Activated T-cell treated with anti-CD3 and anti-CD28 coated beads, Interleukin-2, amount 50 U/mL, for 72 hours (primary cell): ENCODE measurements at places on chromosomes 5 and 9.

DNA sequence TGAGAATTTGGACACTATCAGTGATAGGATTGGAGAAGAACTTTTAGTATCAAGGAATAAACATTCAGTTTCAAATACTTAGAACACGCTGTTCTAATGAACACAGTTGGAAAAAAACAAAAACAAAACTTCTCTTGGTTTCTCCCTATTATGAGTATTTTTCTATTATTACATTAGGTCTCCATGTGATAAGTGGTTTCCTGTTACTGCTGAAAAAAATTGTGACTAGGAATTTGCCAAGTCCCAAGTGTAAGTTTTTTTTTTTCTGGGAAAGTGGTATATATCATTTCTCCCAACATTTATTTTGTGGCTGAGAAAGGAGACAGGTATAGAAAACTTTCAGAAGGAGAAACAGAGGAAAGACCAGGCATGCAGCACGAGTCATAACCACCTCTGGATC, 41.1 kb downstream of the PCSK1 start:
- no peak for DNase-seq

- no peak for DNase-seq
These were observed 259.7 kb upstream of the ZNF608 start for GRCh38 chr5:125006011-125006685.

DNA sequence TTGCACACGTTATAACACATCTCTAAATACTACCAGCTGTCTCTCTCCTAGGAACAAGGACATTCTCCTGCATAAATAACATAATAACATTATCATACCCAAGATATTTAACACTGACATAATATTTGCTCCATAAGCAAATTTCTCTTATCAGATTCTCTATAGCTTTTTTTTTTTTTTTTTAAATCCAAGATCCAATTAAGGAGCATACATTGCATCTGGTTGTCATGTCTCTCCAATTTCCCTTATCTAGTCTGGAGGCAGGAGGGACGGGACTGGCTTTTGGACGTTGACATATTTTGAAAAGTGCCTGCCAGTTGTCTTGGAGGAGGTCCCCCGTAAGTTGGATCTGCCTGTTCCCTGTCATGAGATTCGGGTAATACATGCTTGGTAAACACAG, 76.6 kb downstream of the RAPGEF1 start:
- DNase-seq, result no peak

DNA sequence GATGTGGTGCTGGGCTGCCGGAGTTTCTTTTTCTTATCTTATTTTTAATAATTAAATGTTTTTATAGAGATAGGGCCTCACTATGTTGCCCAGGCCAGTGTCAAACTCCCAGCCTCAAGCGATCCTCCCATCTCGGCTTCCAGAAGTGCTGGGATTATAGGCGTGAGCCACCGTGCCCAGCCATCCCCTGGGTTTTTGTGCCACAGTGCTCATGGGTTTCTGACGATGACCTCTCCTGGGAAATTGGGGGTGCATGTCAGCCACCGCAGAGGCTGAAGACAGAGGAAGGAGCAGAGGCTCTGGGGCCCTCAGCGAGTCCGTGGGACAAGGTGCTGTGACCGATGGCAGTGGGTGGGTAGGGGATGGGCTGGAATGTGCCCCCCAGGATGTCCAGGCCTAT, 14.4 kb downstream of the GPSM1 start:
- no peak for DNase-seq

DNA sequence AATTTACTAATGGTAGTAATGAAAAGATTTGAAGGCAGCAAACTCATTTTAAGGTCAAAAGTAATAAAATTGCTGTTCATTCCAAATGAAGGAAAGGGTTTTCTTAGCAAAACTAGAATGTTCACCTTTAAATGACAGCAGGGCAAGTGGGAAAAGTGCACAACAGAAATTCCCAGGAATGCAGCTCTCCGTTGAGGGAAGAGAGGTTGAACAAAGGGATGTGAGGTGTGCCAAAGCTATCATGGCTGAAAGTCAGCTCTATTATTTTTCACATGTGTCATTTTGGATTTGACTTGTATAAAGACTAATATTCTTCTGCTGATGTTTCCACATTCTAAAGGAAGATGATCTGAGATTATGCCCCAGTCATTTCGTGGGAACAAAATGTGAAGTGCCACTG, 51.6 kb downstream of the TEK start:
- DNase-seq, result no peak

GRCh38 chr5:72883850-72884249, 67.4 kb downstream of the TNPO1 start:
- no peak for DNase-seq

- DNase-seq, result no peak
These were observed 101.8 kb upstream of the LARP1 start for GRCh38 chr5:154653418-154653763.

- peak; percentile 40 for DNase-seq
These were observed at the start of gene COL5A1 for GRCh38 chr9:134641173-134641989. Gene COL5A1, plus strand, starts transcription at chr9:134641803. Its CDS starts 385 bp downstream, at chr9:134642188.

DNA sequence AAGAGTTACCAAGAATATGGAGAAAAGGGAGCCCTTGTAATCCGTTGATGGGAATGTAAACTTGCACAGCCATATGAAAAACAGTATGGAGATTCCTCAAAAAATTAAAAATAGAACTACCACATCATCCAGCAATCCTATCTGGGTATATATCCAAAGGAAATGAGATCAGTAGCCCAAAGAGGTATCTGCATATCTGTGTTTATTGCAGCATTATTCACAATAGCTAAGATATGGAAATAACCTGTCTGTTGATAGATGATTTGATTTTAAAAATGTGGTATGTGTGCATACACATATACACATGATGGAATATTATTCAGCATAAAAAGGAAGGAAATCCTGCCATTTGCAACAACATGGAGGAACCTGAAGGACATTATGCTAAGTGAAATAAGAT, 48.3 kb upstream of the EBF1 start:
- no peak for DNase-seq

GRCh38 chr5:55724281-55724680, 12.2 kb upstream of the SLC38A9 start:
- DNase-seq, result no peak

DNA sequence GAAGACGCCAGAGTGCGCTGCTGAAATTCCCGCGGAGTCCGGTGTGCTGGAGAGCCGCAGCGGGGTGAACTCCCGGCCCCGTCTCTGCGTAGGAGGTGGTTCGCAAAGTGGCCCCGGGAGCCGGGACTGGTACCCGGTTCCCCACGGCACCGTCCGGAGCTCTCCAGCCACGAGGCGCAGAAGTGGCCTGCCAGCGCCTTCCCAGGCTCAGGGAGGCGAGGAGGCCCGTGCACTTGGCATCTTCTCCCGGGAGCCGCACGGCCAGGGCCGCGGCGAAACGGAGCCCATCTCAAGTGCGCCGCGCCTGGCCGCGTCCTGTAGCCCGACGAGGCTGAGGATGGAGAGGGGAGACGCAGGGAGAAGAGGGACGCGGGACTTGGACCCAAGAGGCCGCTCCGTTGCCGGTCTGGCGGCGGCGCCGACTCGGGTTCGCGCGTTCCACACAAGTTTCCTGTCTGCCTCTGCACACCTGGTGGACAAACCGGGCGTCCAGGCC, 1.1 kb upstream of the IRX1 start:
- DNase-seq, result no peak

GRCh38 chr9:82271106-82271561, 282.6 kb downstream of the SPATA31D1 start:
- DNase-seq, result no peak

DNA sequence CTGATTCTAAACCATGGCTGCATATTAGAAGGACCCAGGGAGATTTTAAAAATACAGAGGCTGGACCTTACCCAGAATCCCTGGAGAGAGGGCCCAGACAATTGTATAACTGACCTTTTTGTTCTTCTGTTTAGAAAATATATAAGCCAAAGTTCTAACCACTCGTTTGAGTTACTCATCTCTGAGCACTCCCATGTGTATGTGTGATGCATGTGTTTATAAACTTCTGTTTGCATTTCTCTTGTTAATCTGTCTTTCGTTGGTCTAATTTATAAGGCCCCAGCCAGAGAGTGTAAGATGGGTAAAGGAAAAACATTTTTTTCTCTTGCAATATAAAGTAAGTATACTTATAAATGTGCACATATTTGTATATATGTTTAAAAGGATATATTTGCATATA, 443.9 kb downstream of the ZNF608 start:
- no peak for DNase-seq

GRCh38 chr9:130171226-130172148, 717 bp upstream of the NCS1 start:
- DNase-seq, result no peak

DNA sequence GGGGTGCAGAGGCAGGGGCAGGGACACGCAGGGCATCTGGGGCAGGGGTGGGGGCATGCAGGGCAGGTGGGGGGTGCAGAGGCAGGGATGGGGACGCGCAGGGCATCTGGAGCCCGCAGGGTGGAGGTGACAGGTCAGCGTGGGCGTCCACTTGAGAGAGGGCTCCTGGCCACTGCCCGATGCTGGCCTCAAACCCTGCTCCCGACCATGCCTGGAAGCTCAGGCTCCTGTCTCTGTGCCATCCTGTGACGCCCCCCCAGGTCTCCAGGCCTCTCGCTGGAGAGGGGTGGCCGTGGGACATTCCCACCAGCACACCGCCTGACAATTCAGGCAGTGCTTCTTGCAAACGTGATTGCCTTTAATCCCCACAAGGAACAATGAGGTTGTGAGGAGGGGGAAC, 33.0 kb downstream of the ZDHHC11B start:
- DNase-seq, result no peak

- DNase-seq, result no peak
These were observed 12.2 kb upstream of the TAF1L start for GRCh38 chr9:32647671-32648070.

DNA sequence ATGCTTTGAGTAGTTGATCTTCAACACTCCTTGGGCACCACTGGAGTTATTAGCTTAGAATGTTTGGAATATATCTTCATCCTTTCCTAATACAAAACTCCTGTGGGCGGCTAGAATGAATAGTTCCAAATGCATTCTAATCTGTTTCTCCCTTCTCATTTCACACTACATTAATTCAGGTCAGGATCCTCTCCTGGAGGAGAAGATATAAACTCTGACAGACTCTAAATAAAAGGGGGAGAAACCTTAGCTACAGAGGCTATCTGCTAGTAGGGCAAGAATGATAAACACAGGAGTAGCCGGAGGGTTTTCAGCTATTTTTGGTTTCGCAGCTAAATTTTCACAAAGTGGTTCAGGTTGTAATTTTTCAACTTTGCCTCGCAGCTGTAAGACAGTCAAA, 45.2 kb upstream of the FAM240B start:
- DNase-seq, result no peak

DNA sequence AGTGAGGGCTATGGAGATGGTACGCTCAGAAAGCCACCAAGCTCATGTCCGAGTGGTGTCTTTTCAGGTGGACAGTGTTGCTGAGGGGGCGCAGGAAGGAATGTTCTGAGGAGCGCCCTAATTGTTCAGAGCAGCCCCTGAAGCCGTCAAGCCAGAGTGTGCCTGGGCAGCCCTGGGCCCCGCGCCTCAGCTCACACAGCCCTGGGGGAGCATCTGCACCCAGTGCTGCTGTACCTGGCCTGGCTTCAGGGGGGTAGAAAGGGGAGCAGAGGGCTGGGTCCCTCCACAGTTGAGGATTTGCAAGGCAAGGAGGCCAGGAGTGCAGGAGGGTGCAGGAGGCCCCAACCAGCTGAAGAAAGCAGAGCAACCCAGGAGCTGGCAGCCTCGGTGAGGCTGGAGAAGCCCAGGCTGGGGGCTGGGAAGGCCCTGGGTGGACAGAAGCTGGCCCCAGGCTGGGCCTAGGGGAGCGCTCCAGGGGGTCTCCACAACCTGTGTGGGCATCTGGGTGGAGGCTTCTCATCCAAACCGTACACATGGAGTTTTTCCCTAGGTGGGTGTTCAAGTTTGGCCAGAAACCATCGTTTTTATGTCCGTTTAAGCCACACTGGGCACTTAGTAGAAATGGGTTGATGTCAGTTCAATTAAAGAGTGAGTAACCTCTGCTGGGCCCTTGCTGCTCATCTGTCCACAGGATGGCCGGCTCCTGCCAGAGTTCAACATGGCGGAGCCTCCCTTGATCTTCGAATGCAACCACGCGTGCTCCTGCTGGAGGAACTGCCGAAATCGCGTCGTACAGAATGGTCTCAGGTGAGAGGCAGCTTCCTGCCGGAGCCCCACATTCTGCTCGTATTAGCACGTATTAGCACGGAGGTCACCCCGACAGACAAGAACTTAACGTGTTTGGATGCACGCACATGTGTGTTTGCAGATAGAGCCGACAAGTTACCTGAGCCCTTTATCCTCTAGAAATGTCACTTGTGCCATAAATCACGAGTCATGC, 62.0 kb upstream of the CACNA1B start:
- DNase-seq, result no peak

DNA sequence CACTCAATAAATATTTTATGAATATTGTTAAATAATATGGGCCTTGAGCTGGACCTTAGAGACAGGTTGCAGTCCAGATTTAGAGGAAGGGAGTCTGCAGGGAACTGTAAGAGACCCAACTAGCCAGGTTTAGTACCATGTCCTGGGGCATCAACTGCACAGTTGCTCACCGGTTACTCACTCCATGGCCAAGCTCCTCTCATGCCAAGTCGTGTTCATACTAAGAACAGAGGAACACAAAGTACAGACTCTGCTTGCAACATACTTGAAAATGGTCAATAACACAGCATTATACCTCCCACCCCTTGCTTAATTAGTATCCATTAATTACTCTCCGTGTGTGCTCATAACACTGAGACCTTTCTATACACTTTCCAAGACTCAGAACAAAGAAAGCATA, 317.6 kb upstream of the PIK3R1 start:
- no peak for DNase-seq

DNA sequence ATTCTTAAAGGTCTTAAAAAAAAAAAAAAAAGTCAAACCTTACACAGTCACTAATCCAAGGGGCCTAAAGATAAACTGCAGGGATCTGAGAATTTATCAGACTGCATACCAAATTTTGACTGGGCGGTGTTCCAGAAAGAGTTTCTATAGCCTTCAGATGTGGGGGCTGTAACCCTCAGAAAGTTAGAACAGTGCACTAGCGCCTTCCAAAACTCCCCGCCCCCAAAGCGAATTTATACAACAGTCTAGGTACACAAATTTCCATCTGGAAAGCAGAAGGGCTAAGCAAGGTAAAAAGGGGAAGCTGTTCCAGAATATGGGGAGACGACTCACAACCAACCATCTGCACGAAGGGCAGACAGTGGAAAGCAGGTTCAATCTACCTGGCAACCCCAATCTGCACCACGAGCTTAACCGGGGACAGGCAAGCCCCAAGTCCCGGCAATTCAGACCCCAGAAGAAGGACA, 813 bp downstream of the ERMP1 start:
- no peak for DNase-seq

DNA sequence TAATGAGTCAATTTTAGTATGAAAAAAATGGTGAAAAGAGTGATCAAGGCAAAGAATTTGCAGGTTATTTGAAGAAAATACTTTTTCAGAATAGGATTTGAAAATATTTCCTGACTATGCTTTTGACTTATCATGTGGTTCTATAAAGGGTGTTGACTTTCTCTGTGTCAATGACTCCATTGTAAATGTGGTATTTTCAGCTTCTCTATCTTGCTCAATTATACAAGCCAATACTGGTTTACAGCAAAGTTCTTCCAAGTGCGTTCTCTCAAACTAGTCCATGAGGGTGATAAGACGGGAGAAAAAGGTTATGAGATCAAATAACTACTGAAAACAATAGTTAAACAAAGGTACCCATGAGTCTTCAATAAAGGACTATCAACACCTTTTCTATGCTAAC, 21.7 kb downstream of the IL33 start:
- DNase-seq, result no peak

- DNase-seq, result peak; percentile 17
These were observed at the start of gene FST for GRCh38 chr5:53480416-53481158. Gene FST, plus strand, starts transcription at chr5:53480629. Its CDS starts 163 bp downstream, at chr5:53480792.

- DNase-seq, result no peak
These were observed 339.2 kb downstream of the PIK3R1 start for GRCh38 chr5:68554571-68555279.

- no peak for DNase-seq
These were observed 98.0 kb downstream of the RASGRF2 start for GRCh38 chr5:81058121-81058520.
